ENCODE measurements at places on chromosomes 7 and 10.

DNA sequence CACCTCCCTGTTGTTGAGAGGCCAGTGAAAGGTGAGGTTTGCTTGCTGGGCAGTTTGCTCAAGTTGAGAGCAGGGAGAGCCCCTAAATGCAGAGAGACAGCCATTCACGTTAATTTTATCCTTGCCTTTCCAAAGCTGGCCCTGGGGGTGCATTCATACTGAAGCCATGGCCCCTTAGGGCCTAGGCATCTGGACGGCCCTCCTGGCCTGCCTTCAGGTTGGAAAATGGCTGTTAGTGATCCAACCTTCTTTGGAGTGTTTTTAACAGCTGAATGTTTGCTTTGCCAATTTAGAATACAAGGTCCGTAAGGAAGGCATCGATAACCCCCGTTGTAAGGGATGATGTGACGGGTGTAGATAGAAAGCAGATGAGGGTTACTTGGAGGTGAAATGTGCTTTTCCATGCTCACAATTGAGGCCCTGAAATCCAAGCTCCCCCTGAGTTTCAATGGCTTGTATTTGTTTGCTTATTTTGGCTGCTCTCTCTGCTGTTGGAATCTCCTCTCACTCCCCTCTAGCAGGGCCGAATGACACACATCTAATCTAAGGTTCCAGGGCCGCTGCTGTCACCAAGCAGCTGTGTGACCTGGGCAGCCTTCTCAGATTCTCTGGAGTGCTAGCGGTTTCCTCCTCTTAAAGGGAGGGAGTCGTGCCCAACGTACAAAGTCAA is 171.6 kb upstream of the MKI67 start:
- DNase-seq, result no peak

GRCh38 chr10:30671026-30671616 is 41.6 kb upstream of the LYZL2 start:
- no peak for DNase-seq

DNA sequence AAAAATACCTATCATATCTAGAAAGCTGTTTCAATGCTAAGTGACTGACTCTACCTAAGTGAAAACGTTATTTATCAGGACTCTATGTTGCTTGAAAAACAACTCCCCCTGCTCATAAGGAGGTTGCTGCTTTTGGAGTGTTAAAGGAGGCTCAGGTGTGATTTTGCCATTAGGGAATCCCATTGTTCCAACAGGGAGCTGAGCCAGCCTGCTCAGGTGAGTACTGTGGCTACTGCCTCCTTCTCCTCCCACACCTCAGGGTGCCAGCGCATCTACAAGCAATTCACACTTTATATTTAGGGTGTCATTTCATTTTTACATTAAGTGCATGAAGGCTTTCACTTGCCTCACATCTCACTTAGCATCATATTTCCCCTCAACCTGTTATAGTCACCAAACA is 84.7 kb downstream of the SEM1 start:
- no peak for DNase-seq

GRCh38 chr10:16674147-16674703 is 143.0 kb downstream of the RSU1 start:
- DNase-seq, result no peak

DNA sequence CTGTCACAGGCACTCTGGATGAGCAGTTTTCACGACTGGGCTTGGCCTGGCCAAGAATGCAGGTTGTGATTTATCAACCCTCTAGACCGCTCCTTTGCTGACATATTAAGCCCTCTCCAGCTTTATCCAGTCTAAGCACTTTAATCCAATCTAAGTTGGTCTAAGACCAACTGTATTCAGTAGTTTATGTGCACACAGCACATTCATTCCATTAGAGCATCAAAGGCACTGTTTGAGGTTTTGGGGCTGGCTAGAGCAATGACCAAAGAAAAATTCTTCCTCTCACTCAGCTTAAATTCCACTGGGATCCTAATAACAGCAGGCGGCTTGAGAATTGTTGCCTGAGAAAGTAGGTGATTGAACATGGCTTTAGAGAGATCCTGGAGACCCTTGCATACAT is 176.0 kb upstream of the INSYN2A start:
- no peak for DNase-seq

DNA sequence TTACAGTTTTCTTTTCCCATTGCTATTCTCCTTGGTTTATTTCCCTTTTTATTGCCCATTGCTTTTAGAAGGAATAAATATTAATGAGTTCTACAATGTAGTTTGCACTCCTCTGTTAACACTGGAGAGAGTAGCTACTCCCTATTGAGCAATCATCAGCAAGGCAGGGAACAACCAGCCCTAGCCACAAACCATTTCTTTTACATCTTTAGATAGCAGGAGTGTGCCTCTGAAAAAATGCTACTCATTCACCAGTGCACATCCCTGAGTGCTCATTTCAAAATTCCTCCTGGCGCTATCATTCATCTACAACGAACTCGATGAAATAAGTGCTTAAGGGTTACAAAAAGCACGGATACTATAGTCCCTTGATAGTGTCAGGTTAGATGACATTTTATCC is 252.9 kb downstream of the THSD7A start:
- no peak for DNase-seq

DNA sequence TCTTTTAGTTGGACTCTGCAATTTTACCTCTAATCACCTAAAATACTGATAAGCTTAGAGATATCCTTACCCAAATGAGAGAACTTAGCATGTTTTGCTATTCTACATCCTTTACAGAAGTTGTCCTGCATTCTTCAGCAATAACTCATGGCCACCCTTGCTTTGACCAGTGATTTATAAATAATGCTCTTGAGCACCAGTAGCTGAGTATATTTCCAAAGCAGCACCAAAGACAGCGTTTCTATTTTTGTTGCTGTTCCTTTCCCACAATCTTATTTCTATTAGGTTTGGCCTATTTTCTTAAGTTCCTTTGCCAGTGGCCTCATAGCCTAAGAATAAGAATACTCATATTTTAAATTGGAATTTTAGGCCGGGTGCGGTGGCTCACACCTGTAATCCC is 15.0 kb downstream of the ARPC1A start:
- DNase-seq, result no peak

GRCh38 chr7:135929249-135929648 is 47.9 kb downstream of the MTPN start:
- no peak for DNase-seq

GRCh38 chr10:7788639-7789286 is 786 bp downstream of the ATP5F1C start:
- no peak for DNase-seq

GRCh38 chr7:80984619-80985018 is 65.8 kb upstream of the SEMA3C start:
- no peak for DNase-seq

- DNase-seq, result no peak
Observed at GRCh38 chr7:148382596-148382995, 208.0 kb upstream of the C7orf33 start.

DNA sequence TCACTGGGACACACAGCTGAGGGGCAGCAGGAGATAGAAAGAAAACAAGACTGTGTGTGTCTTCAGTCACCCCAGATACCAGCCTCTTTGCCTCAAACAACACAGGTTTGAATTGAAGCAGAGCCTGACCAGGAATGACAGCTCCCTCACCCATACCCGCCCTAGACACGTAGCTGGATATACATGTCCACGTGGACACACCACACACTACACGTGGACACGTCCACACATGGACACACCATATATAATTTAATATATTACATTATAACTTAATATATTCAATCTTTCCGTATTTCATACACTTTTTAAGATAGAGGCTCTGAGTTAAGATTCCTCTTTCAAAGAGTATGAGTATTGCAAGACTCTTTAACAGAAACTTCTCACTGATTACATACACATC is 11.3 kb downstream of the GDF2 start:
- no peak for DNase-seq

DNA sequence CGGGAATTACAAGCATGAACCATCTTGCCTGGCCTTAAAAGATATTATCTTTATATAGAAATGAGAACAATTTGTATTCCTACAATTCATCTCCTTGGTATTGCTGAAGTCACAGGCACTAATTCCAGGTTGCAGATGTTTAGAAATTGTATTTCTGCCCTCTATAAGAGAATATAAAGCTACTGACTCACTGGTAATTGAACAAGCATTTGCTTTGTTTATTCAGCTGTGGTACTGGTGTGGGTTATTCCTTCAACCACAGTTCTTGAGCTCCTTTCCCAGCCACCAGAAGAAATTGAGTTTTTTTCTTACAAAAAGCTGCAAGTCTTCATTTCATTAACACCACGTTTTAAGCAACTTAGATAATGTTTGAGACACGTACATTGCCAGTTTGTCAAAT is 29.0 kb upstream of the MPP7 start:
- DNase-seq, result no peak

All from effector memory CD4-positive, alpha-beta T cell (primary cell).